ENCODE measurements at places on chromosomes 13 and 19.

DNA sequence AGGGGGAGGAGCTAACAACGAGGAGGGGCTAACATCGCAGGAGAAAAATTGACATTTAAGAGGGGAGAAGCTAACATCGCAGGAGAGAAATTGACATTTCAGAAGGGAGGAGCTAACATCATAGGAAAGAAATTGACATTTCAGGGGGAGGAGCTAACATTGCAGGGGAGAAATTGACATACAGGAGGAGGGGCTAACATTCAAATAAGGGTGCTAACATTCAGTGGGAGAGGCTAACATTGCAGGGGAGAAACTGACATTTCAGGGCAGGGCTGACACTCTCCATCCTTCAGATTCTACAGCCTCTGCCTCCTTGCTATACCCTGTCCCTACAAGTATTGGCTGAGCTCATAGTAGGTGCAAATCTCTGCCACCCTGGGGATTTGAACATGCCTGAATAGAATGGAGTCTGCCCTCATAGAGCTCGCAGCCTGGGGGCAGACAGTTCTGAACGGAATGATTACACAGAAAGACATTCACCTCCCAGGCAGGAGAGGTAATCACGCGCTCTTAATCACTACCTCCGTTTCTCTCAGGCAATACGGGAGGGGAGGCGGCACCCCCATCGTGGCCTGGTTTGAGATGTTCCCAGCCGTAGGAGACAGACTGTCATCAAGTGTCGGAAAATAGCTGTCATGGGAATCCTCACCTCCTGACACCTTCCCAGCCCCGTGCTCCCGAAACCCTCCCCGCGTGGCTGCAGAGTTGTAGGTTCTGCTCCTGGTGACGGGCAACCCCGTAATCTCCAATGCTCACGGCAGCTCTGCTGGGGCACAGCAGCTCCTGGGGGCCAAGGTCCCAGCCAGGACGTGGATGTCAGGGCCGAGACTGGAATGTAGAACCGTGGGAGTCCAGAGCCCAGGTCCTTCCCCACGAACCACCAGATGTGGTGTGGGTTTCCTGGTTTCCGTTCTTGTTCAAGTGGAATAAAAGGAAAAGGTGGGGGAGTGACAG lies 9.5 kb downstream of the GPR32 start:
- no peak for DNase-seq

DNA sequence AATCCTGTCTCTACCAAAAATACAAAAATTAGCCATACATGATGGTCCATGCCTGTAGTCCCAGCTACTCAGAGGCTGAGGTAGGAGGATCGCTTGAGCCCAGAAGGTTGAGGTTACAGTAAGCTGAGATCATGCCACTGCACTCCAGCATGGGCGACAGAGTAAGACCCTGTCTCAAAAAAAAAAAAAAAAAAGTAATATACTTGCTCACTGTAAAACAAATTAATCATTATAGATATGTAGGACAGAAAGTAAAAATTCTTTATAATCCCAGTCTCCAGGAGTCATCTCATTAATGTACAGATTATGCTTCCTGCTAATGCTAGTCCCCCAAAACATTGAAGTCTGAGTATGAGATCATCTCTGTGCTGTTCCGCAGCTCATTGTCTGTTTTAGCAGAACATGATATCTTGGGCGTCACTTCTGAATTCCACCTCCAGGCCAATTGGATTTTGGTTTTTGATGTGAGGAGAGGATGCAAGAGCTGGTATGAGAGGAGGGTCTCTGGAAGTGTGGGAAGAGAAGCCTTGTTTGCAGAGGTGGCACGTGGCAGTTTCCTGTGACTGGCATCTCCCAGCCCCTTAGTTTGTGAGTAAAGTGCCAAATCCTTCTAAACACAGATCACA lies 75.4 kb upstream of the NPAS1 start:
- no peak for DNase-seq

DNA sequence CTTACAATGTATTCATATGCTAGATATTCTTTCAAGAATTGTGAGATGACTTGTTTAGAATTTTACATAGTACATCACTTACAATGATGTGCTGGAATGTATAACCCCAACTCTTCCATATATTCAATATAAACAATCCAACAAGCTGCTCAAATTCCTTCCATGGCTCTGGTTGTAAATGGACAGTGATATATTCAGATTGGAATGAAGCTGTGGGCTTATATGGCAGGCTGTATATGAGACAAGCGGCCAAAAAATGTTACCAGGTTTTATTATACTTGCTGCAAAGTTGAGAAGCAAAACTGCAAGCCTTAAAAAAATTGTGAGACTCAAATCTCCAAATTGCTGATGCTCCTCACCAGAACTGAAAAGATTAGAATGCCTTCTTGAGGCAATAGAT lies 83.6 kb upstream of the KLF12 start:
- DNase-seq: no peak

- no peak for DNase-seq
Measured at GRCh38 chr13:113539822-113540221, 44.7 kb upstream of the TFDP1 start.
